H9 (cell line): ENCODE measurements at places on chromosomes 7 and 10. TPM values are rescaled to one million over a fixed set of nuclear protein-coding genes. Genes with fewer than 3 reads are reported as not detected.

GRCh38 chr10:90130321-90131086, 429.1 kb downstream of the KIF20B start:
- H3K4me1 ChIP-seq: no peaks in the 10 kb centered on the region
- no peak for DNase-seq
- no peak overlapping the region for H3K4me3 ChIP-seq

Gene AKR1D1
- 0.31 and 0.48 TPM in 2 replicates for total RNA-seq

Gene SFRP5
- total RNA-seq: 1.7 and 1.8 TPM in 2 replicates

DNA sequence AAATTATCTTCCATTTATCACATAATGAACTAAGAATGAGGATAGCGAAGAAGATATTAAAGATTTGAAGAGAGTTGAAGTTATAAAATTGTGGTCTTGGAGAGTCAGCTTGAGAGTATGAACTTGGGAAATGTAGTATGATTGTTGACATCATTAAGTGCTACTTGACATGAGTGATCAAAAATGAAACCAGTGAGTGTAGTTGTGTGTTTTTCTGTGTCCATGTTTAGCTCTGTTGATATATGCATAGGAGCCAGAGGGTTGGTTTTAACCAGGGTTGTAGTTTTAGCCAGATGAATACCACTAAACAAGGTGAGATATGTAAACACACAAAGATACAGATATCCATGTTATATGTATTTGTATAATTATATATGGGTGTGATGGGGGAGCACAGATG, 6.2 kb downstream of the TMEM106B start:
- no peak for DNase-seq
- H3K36me3 ChIP-seq: peaks cover 18% of the 10 kb centered on the region
- no peak overlapping the region for H3K27ac ChIP-seq
- H3K4me3 ChIP-seq: no peak overlapping the region

DNA sequence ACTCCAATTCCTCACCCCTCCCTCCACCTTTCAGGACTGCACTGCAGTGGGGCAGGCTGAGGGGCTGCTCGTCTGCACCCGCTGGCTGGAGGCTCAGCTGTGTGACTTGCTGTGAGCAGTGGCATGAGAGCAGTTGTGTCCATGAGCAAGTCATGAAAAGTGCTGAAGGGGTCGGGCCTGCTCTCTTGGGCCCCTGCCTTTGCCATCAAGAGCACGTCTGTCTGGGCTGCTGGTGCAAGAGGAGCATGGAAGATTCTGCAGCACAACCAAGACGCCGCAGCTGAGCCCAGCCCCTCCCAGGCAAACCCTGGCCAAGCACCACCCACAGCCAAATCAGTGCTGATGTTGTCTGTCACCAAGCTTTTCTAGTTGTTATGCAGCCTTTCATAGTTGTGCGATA, 284.3 kb downstream of the TCERG1L start:
- DNase-seq: no peak
- no peak overlapping the region for H3K27ac ChIP-seq
- no peaks in the 10 kb centered on the region for H3K36me3 ChIP-seq
- no peaks in the 10 kb centered on the region for H3K4me1 ChIP-seq
- no peak overlapping the region for H3K4me3 ChIP-seq

DNA sequence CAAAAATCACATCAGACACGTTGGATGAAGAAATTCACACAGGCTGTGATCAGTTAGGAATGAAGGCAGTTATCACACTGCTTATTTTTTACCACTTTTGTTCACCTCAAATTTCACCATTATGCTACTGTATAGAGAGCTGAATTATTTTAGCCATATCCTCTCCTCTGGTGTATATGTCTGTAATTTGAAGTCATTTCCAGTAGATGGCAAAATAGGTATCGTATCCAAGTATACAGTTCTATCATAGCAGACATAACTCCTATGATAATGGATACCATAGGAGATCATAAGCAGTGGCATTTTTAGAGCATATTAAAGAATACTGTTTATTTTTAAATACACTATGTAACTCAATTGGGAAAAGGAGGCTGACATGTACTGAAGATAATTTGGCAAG, 909.7 kb downstream of the DNAJB9 start:
- no peak overlapping the region for H3K4me3 ChIP-seq
- no peak for DNase-seq
- H3K27ac ChIP-seq: no peak overlapping the region
- H3K27me3 ChIP-seq: no peaks in the 10 kb centered on the region
- no peaks in the 10 kb centered on the region for H3K4me1 ChIP-seq

Gene RADIL
- 3.5 and 4.7 TPM in 2 replicates for total RNA-seq

Gene ENKUR
- 0.26 TPM in 1 of 2 replicates, not detected in the other for total RNA-seq
